ENCODE measurements at places on chromosomes 1 and 21. TPM values are rescaled to one million over a fixed set of nuclear protein-coding genes. Genes with fewer than 3 reads are reported as not detected.

GRCh38 chr1:154306151-154306550 lies 14.7 kb upstream of the AQP10 start:
- no peak for DNase-seq

DNA sequence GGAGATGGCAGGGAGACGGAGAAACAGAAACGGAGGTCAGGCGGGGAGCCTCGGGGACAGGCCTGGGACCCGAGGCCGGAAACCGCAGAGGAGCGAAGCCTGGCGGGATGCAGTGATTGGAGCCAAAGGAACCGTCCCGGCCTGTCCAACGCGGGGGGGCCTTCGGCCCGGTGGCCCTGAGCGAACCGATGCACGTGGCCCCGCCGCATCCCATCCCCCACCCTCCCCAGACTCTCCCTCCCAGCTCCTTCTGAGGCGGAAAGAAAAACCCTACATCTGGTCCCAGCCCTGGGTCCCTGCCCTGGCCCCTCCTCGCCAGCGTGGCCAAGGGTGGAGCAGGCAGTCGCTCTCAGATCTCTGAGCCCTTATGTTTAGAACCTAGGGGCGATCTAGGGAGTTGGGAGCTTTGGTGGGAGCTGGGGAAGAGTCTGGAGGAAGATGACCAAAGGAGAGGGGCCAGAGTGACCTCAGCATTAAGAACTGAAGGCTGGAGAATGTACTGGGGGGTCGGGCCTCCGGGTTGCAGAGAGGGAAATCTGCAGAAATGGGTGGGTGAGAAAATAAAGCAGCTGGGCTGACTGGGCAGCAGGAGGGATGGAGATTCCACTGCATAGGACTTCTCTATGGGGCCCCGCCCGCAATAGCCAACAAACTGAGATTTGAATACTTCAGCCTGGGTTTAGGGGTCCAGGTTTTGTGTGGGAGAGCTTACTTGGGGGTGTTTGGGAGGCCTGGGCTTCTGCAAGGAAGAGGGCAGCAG lies 1.5 kb upstream of the CRABP2 start:
- DNase-seq, result no peak

GRCh38 chr1:2906620-2907019 lies 105.1 kb upstream of the TTC34 start:
- no peak for DNase-seq

GRCh38 chr1:51072043-51072439 lies 30.0 kb upstream of the C1orf185 start:
- DNase-seq, result no peak

DNA sequence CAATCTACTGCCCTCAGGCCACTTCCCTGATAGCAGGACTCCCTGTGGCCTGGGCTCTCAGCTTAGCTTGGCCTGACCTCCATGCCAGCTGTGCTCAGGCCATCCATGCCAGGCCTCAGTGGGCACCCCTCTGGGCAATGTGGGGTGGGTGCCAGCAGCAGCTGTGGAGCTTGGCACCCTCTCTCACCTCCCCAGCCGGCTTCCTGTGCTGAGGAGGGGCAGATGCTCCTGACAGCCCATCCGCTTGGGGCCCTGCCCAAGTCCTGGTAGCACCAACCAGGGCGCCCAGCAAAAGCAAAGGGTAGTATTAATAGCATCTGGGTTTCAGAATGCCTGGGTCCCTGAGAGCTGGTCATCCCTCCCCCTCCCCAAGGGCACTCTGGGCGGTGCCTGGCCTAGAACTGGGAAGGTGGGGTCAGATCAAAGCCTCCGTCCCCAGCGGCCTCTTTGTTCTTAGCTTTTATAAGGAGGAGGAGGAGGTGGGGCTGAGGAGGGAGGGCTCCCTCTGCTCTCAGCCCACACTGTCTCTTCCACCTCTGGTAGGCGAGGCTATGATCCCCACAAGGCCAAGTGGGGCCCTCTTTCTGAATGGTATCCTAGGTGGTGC lies 6.1 kb downstream of the EFNA4 start:
- DNase-seq, result no peak

DNA sequence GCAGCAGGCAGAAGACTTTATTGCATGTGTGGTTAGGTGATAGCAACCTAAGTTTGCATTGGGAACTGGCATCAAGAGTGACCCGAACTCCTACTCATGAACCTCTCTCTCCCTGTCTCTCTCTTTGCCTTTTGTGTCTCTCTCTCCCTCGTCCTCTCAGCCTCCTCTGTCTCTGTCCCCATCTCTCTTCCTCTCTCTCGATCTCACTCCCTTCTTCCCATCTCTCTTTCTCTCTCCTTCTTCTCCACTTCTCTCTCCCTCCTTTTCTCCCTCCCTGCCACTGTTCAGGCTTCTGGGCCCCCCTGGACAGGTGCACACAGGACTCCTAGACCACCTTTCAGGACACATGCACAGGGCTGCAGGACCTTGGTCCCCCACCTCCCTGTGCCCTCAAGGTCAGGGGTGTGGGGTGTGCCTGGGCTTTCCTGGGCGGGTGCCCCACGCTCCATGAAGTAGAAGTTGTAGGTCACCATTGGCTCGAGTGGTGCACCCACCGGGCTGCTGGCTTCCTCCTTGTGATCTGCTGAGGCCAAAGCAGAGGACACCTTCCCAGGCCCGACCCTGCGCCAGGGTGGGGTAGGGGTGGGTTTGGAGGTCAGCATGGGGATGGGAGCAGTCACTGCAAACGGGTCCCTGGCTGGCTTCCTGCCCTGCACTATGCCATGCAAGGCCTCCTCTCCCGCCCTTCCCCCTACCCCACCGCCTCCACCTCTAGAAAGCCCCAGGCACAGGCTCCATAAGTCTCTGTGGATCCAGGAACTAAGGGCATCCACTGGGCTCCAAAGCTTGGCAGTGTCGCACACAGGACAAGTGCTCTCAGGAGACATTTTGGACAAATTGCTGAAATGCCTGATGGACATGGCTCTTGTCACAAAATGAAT lies 13.2 kb upstream of the ZBTB17 start:
- DNase-seq, result no peak

DNA sequence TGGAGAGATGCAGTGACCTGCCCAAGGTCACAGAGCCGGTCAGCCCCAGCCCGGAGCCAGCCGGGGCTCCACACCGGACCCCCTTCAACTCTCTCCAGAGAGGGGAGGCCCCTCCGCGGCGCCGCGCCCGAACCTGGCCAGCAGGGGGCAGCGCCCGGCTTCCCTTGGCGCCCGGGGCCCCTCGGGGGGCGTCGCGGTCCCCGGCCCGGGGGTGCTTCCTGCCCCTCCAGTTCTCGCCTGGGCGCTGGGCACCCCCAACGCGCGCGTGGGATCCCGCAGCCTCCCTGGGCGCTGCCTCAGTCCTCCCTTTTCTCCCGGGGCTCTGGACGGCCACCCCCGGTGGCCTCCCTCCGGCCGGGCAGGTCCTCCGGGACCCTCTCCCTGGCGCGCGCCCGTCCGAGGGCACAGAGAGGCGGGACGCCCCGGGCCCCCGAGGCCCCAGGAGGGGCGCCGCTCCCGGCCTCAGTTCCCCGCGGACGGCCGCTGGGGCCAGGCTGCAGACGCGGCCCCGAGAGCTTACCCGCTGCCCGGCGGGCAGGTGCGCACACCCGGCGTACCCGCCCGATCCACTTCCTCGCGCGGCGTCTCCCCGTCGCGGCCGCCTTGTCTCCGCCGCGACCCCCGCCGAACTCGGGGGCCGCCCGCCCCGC lies 406 bp downstream of the HTR1D start:
- no peak for DNase-seq

DNA sequence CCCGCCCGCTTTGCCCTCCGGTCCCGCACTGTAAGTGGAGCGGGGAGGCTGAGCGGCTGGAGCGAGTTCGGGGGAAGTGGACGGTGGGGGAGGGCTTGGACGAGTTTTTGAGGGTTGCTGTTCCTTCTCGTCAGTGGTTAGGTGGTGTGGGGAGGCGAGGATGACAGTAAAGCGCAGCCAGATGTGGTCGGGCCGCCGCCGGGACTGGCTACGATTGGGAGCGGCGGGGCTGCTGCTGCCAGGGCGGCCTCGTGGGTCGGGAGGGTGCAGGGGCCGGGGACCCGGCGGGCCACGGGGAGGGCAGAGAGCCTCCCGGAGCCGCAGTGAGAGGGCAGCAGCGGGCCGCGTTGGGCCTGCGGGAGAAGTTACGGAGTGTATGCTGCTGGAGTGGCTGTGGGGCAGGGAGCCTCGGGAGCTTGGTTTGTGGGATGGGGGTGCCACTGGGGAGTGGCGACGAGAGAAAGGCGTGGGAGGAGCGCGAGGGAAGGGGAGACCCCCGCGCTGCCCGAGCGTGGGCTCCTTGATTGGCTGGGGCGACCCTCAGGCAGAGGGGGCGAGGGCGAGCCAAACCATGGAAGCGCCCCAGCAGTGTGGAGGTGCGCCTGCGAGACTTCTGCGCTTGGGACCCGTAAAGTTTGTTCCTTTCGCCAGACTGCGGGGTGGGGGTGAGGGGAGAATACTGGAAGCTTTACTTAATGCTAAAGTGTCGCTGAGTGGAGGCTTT lies 2.1 kb downstream of the ADGRL2 start:
- peak; percentile 90 for DNase-seq

- DNase-seq, result no peak
Observed at GRCh38 chr1:52229494-52229893, 87.6 kb downstream of the ZFYVE9 start.

MX1 gene
- total RNA-seq, result 60.3 TPM

LAMTOR2 gene
- total RNA-seq, result 65.5 TPM

CD1C gene
- not detected for total RNA-seq

AQP10 gene
- total RNA-seq, result not detected
